ENCODE measurements at places on chromosomes 2 and 18.

DNA sequence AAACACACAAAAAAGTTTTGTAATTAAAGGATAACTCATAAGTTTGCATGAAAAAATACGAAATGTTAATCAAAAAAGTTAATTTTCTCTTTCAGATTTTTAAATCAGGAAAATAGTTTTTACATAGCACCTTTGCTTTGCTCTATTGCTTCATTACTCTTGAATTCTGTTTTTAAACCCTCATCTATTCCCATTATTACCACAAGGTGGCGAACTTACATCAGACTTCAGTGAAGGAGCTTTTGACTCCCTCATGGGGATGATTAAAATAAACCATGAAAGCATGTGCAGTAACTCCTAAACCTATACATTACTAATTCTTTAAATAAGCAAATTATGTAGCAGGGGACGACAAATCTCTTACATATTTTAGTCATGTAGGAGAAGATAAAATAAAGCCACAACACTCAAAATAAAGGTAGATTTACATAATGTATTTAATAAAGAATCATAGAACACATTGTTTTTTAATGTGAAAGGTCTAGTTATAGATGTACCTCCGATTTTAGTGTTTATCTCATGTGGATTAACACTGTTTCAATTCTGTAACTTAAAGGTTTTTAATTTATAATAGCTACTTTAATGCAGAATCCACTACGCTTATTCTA lies 105.2 kb downstream of the NETO1 start:
- no peak for DNase-seq

DNA sequence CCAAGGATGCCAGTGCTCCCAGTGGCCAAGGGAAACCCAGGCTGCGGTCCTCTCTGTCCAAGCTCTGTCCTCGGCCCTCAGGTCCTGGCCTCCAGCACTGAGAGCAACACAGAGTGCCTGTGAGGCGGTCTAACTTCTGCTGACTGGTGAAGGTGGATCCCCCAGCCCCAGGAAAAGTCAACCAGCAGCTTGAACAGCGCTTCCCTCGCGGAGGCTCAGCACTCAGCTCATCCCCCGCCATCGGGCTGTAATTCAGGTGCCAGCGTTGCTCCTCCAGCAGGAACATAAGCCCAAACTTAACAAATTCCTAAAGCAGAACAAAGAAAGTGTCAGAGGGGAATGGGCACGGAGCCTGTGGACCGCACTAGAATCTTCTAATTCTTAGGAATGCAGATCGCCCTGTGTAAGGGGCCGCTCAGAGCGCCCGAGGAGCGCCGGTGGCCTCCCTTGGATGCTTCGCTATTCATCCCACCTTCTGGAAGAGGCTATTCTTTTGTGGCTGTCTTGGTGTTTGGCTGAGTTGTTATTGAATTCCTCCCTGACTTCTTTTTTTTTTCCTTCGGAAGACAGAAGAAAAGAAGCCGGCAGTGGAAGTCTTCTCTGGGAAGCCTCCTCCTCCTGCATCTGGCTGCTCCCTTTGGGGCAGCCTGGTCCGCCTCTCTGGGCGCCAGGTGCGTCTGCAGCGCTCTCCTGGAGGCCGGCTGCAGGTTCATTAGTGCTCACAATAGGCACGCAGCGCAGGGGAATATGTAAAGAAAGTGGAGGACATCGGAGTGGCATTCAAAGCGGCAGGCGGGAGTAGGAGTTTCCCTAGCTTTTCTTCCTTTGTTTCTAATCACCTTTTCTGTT lies 905.6 kb downstream of the TSN start:
- DNase-seq: no peak

- no peak for DNase-seq
These were observed 34.5 kb downstream of the RAB31 start for GRCh38 chr18:9742524-9743131.

DNA sequence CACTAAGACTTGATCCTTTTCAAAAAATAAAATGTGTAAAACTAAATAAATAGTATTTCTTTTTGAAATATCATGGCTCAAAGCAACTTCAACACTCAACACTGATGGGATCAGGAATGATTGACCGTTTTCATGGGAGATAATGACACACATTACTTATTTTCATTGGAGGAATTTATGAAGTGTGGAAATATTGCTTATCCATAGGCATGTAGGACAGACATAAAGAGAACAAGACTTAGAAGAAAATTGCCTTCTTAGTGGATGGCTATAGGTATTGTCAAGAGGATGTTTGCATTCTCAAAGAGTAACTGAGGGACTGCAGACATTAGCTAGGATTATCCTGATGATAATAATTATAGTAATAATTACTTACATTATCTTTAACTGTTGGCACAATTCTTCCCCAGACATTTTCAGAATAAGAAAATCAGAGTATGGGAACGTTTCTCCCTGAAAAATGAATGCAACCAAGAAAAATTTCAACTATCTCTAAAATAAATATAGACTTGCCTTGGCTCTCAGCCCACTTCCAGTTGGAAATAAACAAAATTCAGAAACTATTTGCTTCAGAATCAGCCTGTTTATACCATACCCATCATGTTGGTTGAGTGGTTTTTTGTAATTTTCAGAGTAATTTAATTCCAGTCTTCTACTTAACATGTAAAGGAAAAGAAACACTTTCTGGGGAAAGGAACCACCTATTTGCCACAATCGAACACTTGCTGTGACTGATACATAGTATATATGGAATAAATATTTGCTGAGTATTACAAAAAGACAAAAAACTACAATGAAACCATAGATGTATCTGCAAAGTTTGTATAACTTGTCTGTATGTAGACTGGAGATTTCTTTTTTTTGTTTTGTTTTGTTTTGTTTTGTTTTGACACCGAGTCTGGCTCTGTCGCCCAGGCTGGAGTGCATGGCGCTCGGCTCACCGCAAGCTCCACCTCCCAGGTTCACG lies 165.7 kb downstream of the TMX3 start:
- no peak for DNase-seq

GRCh38 chr2:28716265-28716865 lies 35.3 kb upstream of the PPP1CB start:
- DNase-seq: no peak

DNA sequence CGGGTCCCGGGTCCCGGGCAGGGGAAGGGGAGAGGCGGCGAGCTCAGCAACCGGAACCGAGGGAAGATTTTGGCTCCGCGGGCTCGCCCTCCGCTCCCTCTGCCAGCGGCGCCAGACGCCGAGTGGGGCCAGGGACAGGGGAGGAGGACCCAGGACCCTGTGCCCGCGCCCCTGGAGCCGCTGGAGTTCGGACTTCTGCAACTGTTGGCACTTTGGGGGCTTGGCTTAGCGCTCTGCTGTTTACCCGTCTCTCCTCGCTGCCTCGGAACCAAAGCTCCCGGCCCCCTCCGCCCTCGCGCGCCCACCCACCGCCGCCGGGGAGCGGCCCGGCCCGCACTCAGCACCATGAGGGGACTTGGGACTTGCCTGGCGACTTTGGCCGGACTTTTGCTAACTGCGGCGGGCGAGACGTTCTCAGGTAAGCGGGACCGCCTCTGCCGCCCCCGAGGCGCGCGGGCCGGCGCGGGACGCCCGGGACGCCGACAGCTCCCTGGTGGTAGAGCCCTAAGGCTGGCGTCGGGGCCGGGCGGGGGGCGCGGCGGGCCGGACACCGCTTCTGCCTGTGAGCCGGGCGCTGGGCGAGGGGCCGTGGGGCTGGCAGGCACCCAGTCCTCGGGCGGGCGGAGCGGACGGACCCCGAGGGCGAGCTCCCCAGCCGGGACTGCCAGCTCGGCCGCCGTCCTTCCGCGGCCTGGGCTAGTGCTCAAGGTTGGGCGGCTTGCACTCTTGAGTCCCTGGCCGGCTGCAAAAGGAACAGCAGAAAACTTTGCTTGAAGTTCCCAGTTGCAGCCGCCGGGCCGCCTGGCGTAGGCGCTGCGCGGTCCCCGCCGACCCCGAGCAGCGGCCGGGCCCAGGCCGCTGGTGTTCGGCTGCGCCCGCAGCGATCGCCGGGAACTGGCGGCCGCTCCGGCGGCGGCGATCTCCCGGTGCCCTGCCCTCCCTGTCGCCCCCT lies 634 bp downstream of the PTPRM start:
- DNase-seq: no peak

DNA sequence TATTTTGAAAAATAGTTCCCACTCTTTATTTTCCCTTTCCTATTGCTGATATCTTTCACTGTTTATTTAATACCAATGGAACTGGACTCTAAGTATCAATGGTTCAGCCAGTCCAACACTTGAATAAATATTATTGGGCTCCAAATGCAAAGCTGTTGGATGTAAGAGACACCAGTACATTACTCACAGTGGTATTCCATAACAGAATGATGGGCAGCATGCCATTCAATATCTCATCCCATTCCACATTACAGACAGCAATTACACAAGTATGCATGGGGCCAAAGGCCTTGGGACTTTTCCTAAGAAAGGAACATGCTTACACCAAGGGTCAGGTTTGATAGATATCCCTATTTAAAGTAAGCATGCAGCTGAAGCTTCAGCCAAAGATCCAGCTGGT lies 231.9 kb downstream of the RND3 start:
- DNase-seq: no peak

GRCh38 chr2:70443726-70444125 lies 109.9 kb downstream of the TGFA start:
- DNase-seq: no peak

- DNase-seq: no peak
These were observed 1.9 kb upstream of the ST3GAL5 start for GRCh38 chr2:85890522-85891176.

- no peak for DNase-seq
These were observed 89.4 kb downstream of the RRM2 start for GRCh38 chr2:10211844-10212422.

- DNase-seq: no peak
These were observed 23.5 kb downstream of the KDM3A start for GRCh38 chr2:86464652-86465051.

GRCh38 chr18:79387615-79388014 lies 8.1 kb upstream of the NFATC1 start:
- DNase-seq: no peak

DNA sequence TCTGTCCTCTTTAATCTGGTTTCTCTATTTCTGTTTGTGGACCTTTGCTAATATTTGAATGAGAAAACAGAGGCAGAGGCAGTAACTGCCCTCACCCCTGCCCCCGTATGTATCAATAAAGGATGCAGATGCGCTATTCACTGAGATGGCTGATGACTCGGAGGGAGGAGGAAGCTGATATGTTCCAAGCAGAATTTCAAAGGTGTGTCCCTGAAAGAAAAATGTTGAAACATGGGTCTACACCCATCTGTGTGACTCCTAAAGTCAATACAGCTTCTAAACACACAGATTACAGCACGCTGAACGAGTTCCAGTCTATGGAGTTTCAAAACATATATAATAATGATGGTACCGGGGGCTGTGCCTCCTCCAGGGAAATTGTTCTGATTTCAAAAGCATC lies 38.8 kb downstream of the EPHA4 start:
- DNase-seq: no peak

DNA sequence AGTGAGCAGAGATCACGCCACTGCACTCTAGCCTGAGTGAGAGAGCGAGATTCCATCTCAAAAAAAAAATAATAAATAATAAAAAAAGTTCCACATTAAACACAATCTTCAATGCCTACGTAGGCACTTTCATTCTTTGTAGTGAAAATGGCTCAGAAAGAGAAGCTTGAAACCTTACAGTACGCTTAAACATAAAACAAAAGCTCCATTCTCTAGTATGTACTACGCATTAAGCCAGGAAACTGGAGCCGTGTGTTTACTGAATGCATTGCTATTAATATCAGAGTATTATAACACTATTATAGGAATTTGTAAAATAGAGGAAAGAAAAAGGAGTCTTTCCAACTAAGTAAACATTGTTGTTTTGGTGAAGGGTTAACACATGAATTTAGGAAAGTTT lies 41.3 kb upstream of the LMAN1 start:
- DNase-seq: no peak

DNA sequence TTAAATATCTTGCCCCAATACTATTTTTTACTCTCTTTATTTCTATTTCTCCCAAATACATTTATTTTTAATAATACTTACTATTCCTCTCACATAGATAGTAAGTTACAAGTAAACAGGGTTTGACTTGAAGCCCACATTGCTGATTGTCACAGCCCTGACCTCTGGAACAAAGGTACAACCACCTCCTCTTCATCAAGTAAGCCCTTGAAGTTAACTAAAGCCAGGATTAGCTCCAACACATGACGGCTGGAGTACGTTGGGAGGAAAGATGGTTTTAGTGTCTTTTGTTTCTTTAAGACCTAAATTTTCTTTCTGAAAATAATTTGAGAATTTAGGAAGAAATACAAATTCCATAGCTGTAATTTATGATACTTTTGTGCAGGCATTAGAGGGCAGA lies 949 bp downstream of the MYOM1 start:
- DNase-seq: no peak

- no peak for DNase-seq
These were observed 385.8 kb downstream of the GALR1 start for GRCh38 chr18:77635451-77635850.

- no peak for DNase-seq
These were observed 330.3 kb upstream of the KCNJ3 start for GRCh38 chr2:154368153-154368552.

- no peak for DNase-seq
These were observed 69.0 kb upstream of the OTOS start for GRCh38 chr2:240209493-240209892.

- no peak for DNase-seq
These were observed 228.5 kb upstream of the ZEB2 start for GRCh38 chr2:144748443-144748842.

GRCh38 chr18:48859311-48860268 lies 91.2 kb downstream of the SMAD7 start:
- DNase-seq: no peak

GRCh38 chr2:122542646-122543045 lies 787.2 kb downstream of the TSN start:
- no peak for DNase-seq

- DNase-seq: no peak
These were observed 222.0 kb upstream of the CHAC2 start for GRCh38 chr2:53545604-53546003.

GRCh38 chr18:66826211-66826610 lies 222.3 kb upstream of the CDH19 start:
- no peak for DNase-seq

DNA sequence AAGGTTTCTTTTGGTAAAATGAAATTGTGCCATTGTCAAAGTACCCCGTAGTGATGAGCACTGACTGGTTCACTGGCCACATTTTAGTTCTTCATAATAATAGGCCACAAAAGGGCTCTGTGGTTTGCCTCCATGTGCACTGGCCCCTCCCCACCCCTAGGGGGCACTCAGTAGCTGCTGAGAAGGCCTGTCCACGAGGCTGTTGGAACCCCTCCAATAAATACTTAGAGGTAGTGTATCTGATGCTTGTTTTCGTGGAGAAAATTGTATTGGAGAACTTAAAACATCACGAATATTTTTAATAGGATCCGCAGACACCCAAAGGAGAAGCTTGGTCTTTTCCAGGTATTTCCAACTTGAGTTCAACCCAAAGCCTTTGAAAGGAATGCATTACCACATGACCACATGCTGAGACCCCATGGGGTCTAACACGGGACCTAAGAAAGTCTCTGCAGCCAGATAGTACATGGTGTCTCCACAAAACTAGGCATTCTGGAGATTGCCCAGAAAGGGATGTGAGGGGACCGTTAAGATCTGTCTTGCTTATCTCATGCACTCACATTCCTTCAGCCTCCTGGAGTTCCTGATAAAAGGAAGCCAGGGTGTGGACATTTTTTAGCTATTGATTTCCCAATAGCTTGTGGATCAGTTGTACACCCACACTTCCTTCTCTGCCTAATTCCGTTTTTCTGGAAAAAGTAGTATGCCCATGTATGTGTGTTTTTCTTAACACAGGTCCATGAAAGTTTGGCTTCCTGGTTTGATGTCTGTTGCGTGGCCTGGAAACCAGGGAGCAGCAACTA lies 28.5 kb upstream of the NOSTRIN start:
- DNase-seq: no peak

Data from stimulated activated CD8-positive, alpha-beta memory T cell treated with anti-CD3 and anti-CD28 coated beads, Interleukin-15, amount 100 ng/mL, for 1 hour (primary cell).